ENCODE measurements at places on chromosomes 2 and 18.

GRCh38 chr2:18924386-18924785 is 335.0 kb upstream of the NT5C1B start:
- DNase-seq, result no peak

DNA sequence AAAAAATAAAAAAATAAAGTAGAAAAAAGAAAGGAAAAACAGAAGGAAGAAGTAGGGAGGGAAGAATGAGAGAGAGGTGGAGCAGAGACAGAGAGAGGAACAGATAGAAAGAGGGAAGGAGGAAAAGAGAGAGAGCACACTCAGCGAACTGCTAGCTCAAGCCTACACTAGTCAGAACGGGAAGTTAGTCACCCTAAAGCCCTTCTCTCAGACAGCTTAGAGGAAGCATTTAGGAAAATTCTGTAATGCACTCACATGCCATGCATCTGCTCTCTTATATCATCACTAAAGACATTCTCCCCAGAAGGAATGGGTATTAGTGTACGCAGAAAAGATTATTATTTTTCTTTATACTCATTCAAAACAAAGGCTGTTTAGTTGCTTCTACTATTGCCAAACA is 68.1 kb upstream of the SULT1C3 start:
- no peak for DNase-seq

GRCh38 chr2:137644731-137645130 is 319.5 kb upstream of the HNMT start:
- no peak for DNase-seq

- no peak for DNase-seq
Measured at GRCh38 chr2:188196343-188197008, 95.2 kb upstream of the GULP1 start.
